Neural crest cell (in vitro differentiated cells): ENCODE measurements at places on chromosomes 6 and 20.

GRCh38 chr20:45051204-45052060 lies 49.5 kb downstream of the KCNS1 start:
- peak overlapping the region; percentile 50 for H3K4me3 ChIP-seq
- peaks cover 58% of the 10 kb centered on the region for H3K4me1 ChIP-seq
- H3K27ac ChIP-seq: no peak overlapping the region
- H3K36me3 ChIP-seq: peaks cover 2% of the 10 kb centered on the region

GRCh38 chr20:14622796-14623195 lies 285.4 kb upstream of the FLRT3 start:
- H3K4me1 ChIP-seq: no peaks in the 10 kb centered on the region
- no peak overlapping the region for H3K4me3 ChIP-seq

- no peaks in the 10 kb centered on the region for H3K36me3 ChIP-seq
- H3K4me1 ChIP-seq: peaks cover 85% of the 10 kb centered on the region
- H3K27ac ChIP-seq: no peak overlapping the region
- no peak for DNase-seq
- H3K4me3 ChIP-seq: peak overlapping the region; percentile 47
- peaks cover 56% of the 10 kb centered on the region for H3K27me3 ChIP-seq
Measured at GRCh38 chr20:57259121-57259937, 7.1 kb downstream of the BMP7 start.

DNA sequence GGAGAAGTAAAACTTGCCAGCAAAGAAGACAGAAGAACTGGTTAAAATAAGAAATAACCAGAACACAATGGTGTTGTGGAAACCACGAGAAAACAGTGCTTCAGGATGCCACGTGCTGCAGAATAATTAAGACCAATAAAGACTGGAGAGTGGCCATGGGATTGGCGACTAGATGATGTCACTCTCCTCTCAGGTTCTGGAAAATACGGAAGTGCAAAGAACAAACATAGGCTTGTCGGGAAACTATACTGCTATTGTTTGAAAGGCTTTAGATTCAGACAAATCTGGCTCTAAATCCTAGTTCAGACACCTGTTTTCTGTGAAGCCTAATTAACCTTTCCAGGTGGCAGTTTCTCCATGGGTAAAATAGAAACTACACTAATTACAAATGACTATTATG lies 138.4 kb upstream of the STXBP5 start:
- H3K27ac ChIP-seq: no peak overlapping the region
- no peaks in the 10 kb centered on the region for H3K27me3 ChIP-seq
- no peak for DNase-seq
- H3K36me3 ChIP-seq: no peaks in the 10 kb centered on the region

GRCh38 chr6:150126641-150127291 lies 16.1 kb upstream of the PPP1R14C start:
- H3K27ac ChIP-seq: no peak overlapping the region
- no peak for DNase-seq
- H3K4me1 ChIP-seq: no peaks in the 10 kb centered on the region

DNA sequence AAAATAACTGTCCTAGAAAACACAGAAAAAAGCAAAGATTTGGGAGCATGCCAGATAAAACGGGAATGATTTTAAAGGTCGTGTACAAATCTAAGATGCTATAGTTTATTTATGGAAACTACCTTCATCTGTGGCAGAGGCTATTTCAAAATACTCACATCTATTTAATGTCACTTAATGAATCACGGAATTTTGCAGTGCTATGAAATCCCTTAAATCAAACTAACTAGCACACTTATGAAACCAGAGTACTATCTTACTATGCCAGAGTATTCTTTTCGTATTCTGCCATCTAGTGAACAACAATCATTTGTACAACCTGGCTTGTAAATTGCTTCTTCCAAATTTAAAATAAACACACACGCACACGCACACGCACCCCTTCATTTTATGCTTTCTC lies 77.9 kb upstream of the BMP5 start:
- no peak for DNase-seq
- H3K27me3 ChIP-seq: no peaks in the 10 kb centered on the region
- H3K4me3 ChIP-seq: no peak overlapping the region

DNA sequence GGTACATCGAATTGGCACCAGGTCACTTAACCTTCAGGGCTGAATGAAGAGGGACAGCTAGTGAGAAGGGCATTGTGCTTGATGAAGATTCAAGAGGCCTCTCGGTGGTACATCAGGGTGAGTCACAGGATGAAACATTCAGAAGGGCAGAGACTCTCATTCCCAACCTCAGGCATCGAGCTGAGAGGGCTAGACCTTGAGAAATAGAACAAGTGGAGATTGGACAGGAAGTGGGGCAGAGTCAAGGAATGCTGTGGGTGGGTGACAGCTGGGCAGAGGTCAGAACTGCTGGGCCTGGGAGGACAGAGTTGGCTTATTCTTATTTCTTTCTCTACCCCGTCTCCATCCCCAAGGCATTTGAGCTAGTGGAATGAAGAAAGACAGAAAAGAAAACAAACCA lies 126.0 kb downstream of the SCML4 start:
- DNase-seq: no peak
- H3K27me3 ChIP-seq: no peaks in the 10 kb centered on the region
- peaks cover 4% of the 10 kb centered on the region for H3K36me3 ChIP-seq
- H3K4me1 ChIP-seq: peaks cover 26% of the 10 kb centered on the region

GRCh38 chr6:111113336-111114086 lies 26.2 kb downstream of the SLC16A10 start:
- no peaks in the 10 kb centered on the region for H3K36me3 ChIP-seq
- no peak overlapping the region for H3K4me3 ChIP-seq
- peaks cover 10% of the 10 kb centered on the region for H3K4me1 ChIP-seq
- H3K27ac ChIP-seq: no peak overlapping the region
- DNase-seq: no peak

GRCh38 chr6:168583821-168584220 lies 142.8 kb downstream of the SMOC2 start:
- no peaks in the 10 kb centered on the region for H3K36me3 ChIP-seq
- H3K4me3 ChIP-seq: no peak overlapping the region
- no peaks in the 10 kb centered on the region for H3K27me3 ChIP-seq
- H3K4me1 ChIP-seq: no peaks in the 10 kb centered on the region
- no peak for DNase-seq
- peak overlapping the region; percentile 53 for H3K27ac ChIP-seq

DNA sequence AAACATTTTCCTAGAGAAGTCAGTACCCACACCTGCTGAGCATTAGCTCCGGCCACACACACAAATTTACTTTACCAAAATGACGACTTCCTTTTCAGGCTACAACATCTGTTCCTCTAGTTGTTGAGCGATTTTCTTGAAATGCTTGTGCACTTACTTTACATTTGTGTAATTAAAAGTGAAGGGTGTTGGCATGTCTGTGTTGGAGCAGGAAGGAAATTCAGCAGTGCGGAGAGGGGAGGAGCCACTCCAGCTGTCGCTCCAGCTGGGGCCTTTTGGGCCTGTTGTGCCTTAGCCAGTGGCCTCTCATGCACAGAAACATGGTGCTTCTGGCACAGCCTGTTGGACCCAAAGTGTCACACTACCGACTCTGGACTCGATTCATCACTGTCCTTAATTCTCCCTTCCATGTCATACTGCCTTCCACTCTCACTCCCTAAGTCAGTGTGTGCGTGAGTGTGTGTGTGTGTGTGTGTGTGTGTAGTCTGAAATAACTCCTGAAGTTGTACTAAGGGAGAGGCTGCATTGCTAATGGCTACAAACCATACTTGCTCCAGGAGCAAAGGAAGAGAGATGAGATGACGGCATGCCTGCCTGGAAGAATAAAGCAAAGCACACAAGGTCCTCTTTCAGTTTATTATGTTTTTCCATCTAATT lies 191.8 kb upstream of the ARG1 start:
- H3K36me3 ChIP-seq: peaks cover 3% of the 10 kb centered on the region
- no peaks in the 10 kb centered on the region for H3K27me3 ChIP-seq
- no peak overlapping the region for H3K27ac ChIP-seq
- DNase-seq: no peak
- H3K4me3 ChIP-seq: no peak overlapping the region

- no peaks in the 10 kb centered on the region for H3K27me3 ChIP-seq
- peak overlapping the region; percentile 43 for H3K27ac ChIP-seq
- H3K4me3 ChIP-seq: peak overlapping the region; percentile 99
- H3K36me3 ChIP-seq: no peaks in the 10 kb centered on the region
Measured at GRCh38 chr20:48826883-48827771, 672 bp downstream of the PREX1 start.

- H3K4me1 ChIP-seq: no peaks in the 10 kb centered on the region
- no peak overlapping the region for H3K27ac ChIP-seq
- H3K4me3 ChIP-seq: no peak overlapping the region
Measured at GRCh38 chr20:37886851-37887297, 16.1 kb upstream of the VSTM2L start.

DNA sequence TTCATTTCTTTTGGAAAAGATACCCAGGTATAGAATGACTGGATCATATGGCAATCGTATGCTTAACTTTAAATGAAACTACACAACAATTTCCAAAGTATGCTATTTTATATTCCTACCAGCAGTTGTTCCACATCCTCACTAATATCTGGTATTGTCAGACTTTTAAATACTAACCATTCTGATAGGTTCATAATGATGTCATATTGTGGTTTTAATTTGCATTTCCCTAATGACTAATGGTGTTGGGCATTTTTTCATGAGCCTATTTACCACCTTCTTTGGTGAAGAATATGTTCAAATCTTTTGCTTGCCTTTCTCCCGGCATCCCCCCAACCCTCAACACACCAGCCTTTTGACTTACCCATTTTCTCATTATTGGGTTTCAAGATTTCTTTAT lies 96.2 kb upstream of the HMGN3 start:
- no peaks in the 10 kb centered on the region for H3K36me3 ChIP-seq
- H3K4me1 ChIP-seq: no peaks in the 10 kb centered on the region
- DNase-seq: no peak
- no peak overlapping the region for H3K27ac ChIP-seq
- no peak overlapping the region for H3K4me3 ChIP-seq
- H3K27me3 ChIP-seq: no peaks in the 10 kb centered on the region

- peaks cover 66% of the 10 kb centered on the region for H3K27me3 ChIP-seq
- peak overlapping the region; percentile 47 for H3K4me3 ChIP-seq
- DNase-seq: no peak
- no peak overlapping the region for H3K27ac ChIP-seq
- H3K4me1 ChIP-seq: peaks cover 19% of the 10 kb centered on the region
- no peaks in the 10 kb centered on the region for H3K36me3 ChIP-seq
Measured at GRCh38 chr6:96013531-96013930, 2.2 kb upstream of the FUT9 start.

DNA sequence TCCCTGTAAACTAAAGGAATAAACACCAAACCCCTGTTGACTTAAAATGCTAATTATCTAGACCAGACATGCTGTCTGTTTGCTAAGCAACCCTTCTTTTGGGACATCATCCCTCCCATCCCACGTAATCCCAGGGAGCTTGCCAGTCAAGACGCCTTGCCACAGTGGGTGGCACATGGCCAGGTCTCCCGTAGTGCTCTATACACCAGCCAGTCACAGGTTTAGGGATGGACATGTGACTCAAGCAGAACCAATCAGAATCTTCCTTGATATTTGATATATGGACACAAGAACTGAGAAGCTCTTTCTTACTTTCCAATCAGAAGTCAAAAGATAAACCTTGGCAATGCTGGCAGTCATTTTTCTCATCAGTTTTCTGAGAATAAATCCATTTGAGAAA lies 60.0 kb downstream of the CNKSR3 start:
- H3K27me3 ChIP-seq: no peaks in the 10 kb centered on the region
- DNase-seq: no peak
- no peak overlapping the region for H3K4me3 ChIP-seq
